ENCODE measurements at places on chromosomes 6 and 20. TPM values are rescaled to one million over a fixed set of nuclear protein-coding genes. Genes with fewer than 3 reads are reported as not detected.

DNA sequence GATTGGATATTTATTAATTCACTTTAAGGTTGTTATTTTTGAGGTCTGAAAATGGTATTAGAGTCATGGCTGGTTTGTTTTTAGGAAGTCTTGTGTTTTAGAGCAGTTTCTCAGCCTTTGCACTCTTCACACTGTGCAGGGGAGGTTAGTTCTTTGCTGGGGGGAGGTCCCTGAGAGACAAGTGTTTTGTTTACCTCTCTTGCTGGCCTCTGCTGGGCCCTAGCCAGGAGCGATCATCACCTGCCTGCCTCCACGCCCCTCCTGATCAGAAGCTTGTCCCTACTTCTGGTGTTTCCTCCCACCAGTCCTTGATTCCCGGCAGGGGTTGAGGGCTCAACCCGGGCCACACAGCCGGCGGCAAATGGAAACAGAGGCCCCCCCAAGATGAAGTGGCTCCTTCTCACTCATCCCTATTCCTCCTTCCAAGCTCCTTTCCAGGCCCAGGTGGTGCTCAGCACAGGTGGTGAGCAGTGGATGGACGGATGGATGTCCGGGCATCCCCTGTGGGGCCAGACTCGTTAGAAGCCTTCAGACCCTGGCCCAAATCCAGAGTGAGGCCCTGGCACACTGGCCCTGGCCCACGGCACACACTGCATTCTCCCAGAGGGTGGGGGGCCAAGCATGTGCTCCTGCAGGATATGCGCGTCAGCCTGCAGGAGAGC lies 51.3 kb downstream of the GRM4 start:
- H3K27ac ChIP-seq: no peak overlapping the region
- no peak overlapping the region for H3K4me3 ChIP-seq
- peaks cover 16% of the 10 kb centered on the region for H3K27me3 ChIP-seq
- H3K36me3 ChIP-seq: no peaks in the 10 kb centered on the region
- no peak for DNase-seq
- peaks cover 1% of the 10 kb centered on the region for H3K4me1 ChIP-seq

The TCP11 gene
- not detected for total RNA-seq

DNA sequence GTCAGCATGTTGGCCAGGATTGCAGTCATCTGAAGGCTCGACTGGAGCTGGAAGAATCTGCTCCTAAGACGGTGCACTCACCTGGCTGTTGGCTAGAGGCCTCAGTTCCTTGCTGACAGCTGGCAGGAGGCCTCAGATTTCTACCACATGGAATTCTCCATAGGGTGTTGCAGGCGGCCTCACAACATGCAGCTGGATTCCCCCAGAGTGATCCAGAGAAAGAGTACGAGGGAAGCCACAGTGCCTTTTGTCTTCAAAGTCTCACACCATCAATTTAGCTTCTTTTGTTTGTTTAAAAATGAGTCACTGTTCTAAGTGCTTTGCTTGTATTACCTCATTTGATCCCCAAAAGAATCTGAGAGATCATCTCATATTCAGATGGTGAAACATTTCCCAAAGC lies 65.5 kb upstream of the FYN start:
- H3K27ac ChIP-seq: no peak overlapping the region
- no peak for DNase-seq
- H3K27me3 ChIP-seq: peaks cover 4% of the 10 kb centered on the region

DNA sequence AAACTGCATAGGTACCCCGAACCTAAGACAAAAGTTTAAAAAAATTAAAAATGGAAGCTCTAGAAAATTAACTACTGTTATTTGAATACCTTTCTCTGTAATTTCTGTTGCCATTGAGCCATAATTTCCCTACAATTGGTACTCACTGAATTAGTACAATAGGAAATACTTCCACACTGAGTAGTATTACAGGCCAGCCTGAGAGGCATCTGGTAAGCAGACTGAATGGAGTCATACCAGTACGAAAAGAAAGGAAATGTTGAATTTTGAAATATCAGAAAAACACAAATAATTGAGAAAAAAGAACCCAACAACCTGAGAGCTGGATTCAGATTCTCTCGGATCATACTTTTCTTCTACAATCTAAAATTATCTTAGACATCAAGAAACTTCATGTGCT lies 791.3 kb downstream of the TENT5A start:
- no peak for DNase-seq
- no peaks in the 10 kb centered on the region for H3K36me3 ChIP-seq
- H3K4me1 ChIP-seq: no peaks in the 10 kb centered on the region

DNA sequence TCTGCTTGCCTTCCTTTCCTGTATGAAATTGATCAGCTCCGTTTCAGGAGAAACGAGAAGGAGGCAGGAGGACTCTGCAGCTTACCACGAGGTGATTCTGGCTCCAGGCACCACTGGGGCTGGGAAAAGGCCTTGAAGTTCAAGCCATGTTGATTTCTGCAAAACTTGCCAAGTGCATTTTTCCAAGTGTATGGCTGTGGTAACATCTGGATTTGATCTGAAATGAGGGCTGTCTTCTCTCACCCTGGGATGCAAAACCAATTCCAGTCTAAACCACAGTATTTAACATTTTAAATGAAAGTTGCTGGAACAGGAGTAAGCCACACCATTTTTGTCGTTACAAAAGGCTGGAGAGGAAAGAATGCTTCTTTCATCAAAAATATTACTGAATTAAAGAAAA lies 36.1 kb upstream of the FAM210B start:
- H3K27ac ChIP-seq: no peak overlapping the region
- no peaks in the 10 kb centered on the region for H3K36me3 ChIP-seq
- peaks cover 9% of the 10 kb centered on the region for H3K27me3 ChIP-seq
- DNase-seq: no peak
- H3K4me3 ChIP-seq: no peak overlapping the region
- H3K4me1 ChIP-seq: peaks cover 7% of the 10 kb centered on the region

The SNHG17 gene
- total RNA-seq: 30.1 TPM

- no peaks in the 10 kb centered on the region for H3K27me3 ChIP-seq
- no peak overlapping the region for H3K4me3 ChIP-seq
- H3K27ac ChIP-seq: no peak overlapping the region
Measured at GRCh38 chr20:37226889-37227288, 34.7 kb downstream of the GHRH start.

DNA sequence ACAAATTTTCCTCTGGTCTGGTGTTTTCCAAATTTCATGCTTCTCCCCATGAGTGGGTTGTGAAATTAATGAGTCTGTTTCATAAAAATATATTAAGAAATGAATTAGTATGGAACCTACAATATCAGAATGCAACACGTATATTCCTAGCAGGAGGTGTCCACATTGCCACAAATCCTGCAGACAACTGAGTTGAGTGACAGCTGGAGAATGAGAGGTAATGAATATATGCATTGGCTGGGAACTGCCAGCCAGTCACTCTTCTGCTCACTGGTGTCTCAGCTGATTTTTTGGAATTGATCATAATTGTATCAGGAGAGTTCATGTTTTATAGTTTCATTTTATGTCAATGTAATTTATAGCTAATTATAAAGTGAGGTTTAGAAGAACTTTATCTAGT lies 6.3 kb upstream of the ARFGEF3 start:
- H3K36me3 ChIP-seq: no peaks in the 10 kb centered on the region
- H3K4me3 ChIP-seq: no peak overlapping the region
- DNase-seq: no peak
- no peaks in the 10 kb centered on the region for H3K4me1 ChIP-seq
- no peak overlapping the region for H3K27ac ChIP-seq

- no peaks in the 10 kb centered on the region for H3K27me3 ChIP-seq
- no peak overlapping the region for H3K4me3 ChIP-seq
- no peak for DNase-seq
- H3K36me3 ChIP-seq: no peaks in the 10 kb centered on the region
- H3K27ac ChIP-seq: no peak overlapping the region
- H3K4me1 ChIP-seq: peaks cover 16% of the 10 kb centered on the region
Measured at GRCh38 chr6:11437824-11438459, 99.6 kb upstream of the TMEM170B start.

- H3K4me3 ChIP-seq: no peak overlapping the region
- H3K36me3 ChIP-seq: no peaks in the 10 kb centered on the region
- DNase-seq: no peak
- H3K27me3 ChIP-seq: peaks cover 13% of the 10 kb centered on the region
- H3K27ac ChIP-seq: no peak overlapping the region
- no peaks in the 10 kb centered on the region for H3K4me1 ChIP-seq
Measured at GRCh38 chr20:50717974-50718761, 13.2 kb upstream of the PARD6B start.

The OR2B6 gene
- total RNA-seq: not detected

The PTPRA gene
- total RNA-seq: 66.9 TPM

The GRM1 gene
- total RNA-seq: not detected

Data from activated CD4-positive, alpha-beta memory T cell treated with anti-CD3 and anti-CD28 coated beads, Interleukin-2, amount 10 ng/mL, durations not matched to agents 7 days and 5 days (primary cell).